ENCODE measurements at places on chromosomes 3 and 15. TPM values are rescaled to one million over a fixed set of nuclear protein-coding genes. Genes with fewer than 3 reads are reported as not detected.

GRCh38 chr15:74716651-74717050, 8.7 kb downstream of the CYP1A1 start:
- DNase-seq, result no peak

Gene ENTPD3
- not detected for total RNA-seq

DNA sequence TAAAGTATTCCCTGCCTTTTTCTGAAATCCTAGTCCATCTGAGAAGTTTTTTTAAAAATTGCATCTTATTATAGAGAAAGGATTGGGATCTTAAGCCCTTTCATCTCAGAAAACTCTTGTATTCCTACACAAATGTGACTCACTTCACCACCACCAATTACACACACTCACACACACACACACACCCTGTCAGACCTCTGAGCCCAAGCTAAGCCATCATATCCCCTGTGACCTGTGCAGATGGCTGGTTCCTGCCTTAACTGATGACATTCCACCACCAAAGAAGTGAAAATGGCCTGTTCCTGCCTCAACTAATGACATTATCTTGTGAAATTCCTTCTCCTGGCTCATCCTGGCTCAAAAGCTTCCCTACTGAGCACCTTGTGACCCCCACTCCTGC, 1181.9 kb downstream of the ROBO2 start:
- DNase-seq, result no peak

GRCh38 chr3:113261063-113261625, 49.8 kb downstream of the BOC start:
- DNase-seq, result no peak

GRCh38 chr3:15217841-15218267, 11.8 kb downstream of the CAPN7 start:
- no peak for DNase-seq

DNA sequence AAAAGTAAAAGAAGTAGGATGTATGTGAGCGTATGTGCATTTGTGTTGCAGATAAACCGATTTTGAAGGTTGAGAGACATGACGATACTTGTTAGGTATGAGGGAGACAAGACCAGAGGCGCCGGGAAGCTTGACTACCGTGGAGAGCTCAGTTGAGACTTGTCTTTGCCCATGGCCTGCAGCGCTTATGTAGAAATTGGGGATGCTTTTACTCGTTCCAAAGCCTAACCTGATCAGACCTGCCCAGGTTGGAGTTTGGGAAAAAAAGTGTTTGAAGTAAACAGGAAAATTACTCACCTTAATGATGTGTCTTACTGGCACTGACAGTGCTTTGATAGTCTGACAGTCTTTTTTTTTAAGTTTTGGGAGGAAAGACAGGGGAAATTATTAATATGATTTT, 202.8 kb downstream of the TP63 start:
- no peak for DNase-seq

GRCh38 chr15:24734396-24734795, 58.8 kb downstream of the NPAP1 start:
- DNase-seq, result no peak

- DNase-seq, result peak; percentile 12
Measured at GRCh38 chr3:168249550-168250414, 154.1 kb upstream of the GOLIM4 start.

- DNase-seq, result no peak
Measured at GRCh38 chr3:36923981-36924743, 20.7 kb downstream of the TRANK1 start.

Gene FGF7
- total RNA-seq, result not detected

- DNase-seq, result no peak
Measured at GRCh38 chr3:113262304-113262665, 50.9 kb downstream of the BOC start.

Gene SPTBN5
- 1.4 TPM for total RNA-seq

- DNase-seq, result no peak
Measured at GRCh38 chr3:38960953-38961622, 90.7 kb downstream of the SCN11A start.

DNA sequence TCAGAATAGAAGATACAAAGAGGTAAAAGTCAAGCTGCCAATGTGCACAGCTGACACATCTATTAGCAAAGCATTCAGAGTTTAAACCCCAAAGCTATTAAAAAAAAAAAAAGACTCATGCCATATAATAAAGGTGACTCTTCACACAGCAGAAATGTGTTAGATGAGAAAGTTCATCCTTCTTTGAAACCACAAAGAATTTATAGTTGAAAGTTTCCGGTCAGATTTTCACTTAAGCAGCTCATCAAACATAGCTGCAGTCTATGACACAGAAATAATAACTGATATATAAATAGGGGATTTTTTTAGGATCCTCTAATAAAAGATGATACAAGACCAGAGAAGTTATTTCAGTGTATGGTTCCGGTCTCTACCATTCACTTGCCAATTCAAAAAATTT, 76.6 kb downstream of the WWTR1 start:
- DNase-seq, result no peak

- DNase-seq, result no peak
Measured at GRCh38 chr3:47404431-47404876, 23.6 kb downstream of the PTPN23 start.

GRCh38 chr3:71907996-71908395, 123.0 kb upstream of the PROK2 start:
- no peak for DNase-seq

DNA sequence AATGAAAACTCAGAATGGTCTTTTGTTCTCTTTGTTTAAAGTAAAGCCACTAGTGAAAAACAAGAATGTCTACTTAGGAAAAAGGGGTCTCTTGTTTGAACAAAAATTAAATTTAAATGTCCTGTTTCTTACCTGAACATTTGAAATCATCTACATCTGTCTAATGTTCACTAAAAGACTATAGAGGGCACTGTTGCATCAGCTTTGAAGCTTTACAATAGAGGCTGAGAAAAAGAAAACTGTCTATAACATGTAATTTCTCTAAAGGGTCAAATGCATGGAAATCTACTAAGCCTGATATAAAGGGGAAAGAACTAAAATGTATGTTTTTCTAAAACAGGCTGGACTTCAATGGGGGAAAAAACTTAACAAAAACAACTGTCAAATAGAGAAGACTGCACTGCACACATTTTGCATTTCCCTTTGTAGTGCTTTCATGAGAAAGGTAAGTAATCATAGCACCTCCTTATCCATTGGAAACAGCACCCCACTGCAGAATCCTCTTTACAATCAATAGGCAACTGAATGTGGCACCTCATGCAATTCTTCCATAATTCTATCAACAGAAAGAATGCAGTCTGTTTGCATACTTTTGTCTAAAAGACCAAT, 26.3 kb downstream of the DPH6 start:
- DNase-seq, result no peak

Gene ANKRD34C
- not detected for total RNA-seq

- no peak for DNase-seq
Measured at GRCh38 chr15:74664028-74664616, 31.7 kb downstream of the EDC3 start.

DNA sequence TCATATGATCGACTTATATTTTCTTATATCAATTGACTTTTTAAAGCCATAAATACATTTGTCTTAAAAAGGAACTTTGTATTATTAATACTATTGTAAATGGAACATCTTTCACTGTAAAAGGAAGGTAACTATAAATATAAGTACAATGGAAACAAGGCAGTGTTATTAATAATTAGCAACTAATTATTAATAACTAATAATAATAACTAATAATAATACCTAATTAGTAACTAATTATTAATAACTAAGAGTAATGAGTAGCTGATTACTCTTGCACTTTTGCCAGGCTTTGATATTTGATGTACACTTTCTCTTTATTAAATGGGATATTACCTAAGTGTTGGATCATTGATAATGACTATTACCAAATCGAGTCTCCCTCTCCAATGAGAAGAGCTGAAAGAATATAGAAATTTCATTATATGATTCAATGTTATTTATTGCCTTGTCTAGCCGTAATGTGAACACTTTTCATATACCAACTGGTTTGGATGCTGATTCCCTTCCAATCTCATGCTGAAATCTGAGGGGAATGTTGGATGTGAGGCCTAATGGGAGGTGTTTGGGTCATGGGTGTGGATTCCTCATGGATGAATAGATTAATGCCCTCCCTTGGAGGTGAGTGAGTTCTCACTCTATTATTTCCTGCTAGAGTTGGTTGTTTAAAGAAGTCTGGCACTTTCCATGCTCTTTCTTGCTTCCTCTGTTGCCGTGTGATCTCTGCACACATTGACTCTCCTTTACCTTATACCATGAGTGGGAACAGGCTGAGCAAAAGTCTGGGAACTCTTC, 202.1 kb upstream of the ZBTB20 start:
- DNase-seq, result no peak

DNA sequence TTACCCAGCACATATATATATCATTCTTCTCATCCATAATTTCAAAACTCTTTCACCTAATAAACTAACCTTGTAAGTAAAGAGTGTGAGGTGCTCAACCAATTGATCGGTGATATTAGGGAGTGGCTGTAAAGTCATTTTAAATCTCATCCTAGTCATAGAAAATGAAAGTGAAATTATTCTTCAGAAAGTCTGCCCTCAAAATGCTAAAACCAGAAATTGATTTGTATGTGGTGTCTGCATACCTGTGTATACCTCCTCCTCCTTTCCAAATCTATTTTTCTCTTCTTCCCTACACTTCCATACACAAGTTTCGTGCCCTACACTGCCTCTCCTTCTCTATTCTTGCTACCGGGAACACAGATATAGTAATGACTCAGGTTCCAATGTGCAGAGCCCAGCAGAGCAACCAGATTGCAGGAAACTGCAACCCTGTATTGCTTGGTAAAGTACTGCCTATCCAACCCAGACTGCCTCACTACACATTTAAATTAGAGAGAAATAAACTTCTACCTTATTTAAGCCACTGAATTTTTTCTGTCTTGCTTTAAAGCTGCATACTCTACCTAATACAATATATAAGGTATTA, 7.4 kb upstream of the TBC1D5 start:
- no peak for DNase-seq

Gene SLC2A2
- total RNA-seq, result not detected

Gene ADCY5
- not detected for total RNA-seq

Gene NRROS
- 17.2 TPM for total RNA-seq

DNA sequence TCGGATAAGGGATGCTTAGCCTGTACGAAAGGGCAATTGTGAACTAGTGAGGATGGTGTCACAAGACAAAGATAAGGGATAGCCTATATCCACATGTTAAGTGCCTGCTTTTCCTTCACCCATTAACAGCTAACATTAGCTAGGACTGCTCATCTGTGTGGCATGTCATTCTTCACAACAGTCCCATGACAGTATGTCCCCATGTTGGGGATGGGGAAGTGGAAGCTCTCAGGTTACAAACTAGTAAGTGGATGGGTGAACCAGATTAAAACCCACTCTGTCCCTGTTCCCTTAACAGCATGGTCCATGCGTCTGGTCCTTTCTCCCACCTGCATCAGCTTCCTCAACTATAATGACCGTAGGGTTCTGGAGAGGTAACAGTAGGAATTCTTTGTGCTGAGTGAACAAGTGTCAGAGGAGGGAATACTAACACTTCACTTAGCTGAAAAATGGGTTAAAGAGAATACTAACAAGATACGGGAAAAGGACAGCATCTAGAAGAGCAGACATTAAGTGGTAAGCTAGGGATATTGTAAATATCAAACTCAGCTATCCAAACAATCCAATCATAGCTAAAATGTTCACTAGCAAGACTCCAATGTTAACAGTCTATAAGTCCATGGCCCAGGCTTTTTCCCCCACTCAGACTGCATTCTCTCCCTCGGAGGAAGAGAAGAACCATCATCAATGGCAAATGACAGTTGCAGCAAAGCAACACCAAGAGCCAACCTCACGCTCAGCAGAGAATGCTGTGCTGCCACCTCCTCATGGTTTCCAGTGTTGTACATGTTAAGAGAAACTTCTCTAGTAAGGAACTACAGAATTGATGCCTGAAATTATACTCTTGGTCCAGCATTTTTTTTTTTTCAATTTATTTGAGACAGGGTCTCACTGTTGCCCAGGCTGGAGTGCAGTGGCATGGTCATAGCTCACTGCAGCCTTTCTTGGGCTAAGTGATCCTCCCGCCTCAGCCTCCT, 5.0 kb downstream of the RPLP1 start:
- no peak for DNase-seq

All from activated naive CD4-positive, alpha-beta T cell treated with anti-CD3 and anti-CD28 coated beads, Interleukin-2, amount 50 U/mL, for 72 hours (primary cell).